Skeletal muscle cell (primary cell): ENCODE measurements at places on chromosomes 7 and 10.
A peak's percentile ranks its signal among the peaks of the same experiment; 100 is the strongest.

- no peak for DNase-seq
Measured at GRCh38 chr7:86790383-86790782, 146.7 kb downstream of the GRM3 start.

GRCh38 chr7:114242992-114243507 is 171.6 kb upstream of the FOXP2 start:
- peak; percentile 8 for DNase-seq

DNA sequence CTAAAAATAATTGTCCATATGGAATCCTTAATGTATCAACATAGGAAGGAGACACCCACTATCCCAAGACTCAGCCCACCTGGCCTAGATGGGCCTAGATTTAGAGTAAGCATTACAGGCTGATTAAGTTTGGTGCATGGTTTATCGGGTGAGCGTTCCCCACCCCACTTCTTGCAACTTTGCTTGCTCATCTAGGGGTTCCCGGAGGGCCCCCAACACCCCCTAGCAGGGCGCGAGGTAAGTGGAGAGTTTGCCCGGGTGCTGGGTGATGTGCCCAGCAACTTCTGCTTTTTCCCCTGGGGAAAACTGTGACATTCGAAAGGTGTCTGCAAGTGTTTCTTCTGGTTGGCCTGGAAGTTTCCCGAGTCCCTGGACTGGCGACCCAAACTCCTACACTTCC is 31.7 kb downstream of the SKIDA1 start:
- DNase-seq, result no peak

- no peak for DNase-seq
Measured at GRCh38 chr7:41501466-41501865, 201.4 kb downstream of the INHBA start.

GRCh38 chr7:132580717-132581285 is 4.5 kb upstream of the PLXNA4 start:
- peak; percentile 47 for DNase-seq

DNA sequence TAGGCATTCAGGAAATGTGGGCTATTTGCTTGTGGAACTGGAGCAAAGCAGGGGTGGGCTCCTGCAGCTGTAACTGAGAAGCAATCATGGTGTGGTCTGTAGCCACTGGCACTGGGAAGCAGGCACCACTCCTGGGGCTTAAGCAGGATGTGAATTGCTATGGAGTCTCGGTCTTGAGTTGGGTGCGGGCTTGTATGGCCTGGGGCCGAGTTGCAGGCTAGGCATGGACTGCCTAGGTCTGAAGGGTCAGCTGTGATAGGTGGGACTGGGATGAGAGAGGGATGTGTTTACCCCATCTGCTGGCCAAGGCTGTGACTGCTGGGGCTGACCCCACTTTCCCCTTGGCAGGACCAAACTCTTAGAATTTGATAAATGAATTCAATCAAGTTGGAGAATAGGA is 43.0 kb downstream of the ADCY1 start:
- no peak for DNase-seq

- DNase-seq, result no peak
Measured at GRCh38 chr7:83014546-83014945, 148.1 kb downstream of the PCLO start.

DNA sequence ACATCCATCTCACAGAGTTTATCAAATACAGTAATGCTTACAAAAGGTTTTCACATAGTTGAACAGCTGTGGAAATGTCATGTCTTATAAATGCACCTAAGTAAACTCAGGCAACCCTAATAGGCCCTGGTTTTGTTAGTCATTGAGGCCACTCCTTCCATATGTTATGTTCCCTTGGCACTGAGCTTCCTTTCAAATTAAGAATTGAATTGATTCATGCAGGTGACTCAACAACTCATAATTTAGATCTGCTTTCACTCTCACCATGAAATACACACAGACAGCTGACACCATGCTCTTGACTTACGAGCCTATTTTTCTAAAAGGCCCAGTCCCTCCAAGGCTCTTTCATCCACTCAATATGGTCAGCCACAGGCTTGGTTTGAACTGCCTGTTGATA is 476.9 kb downstream of the KCNMA1 start:
- DNase-seq, result peak; percentile 84

GRCh38 chr7:120077777-120078176 is 195.2 kb upstream of the KCND2 start:
- DNase-seq, result no peak

- DNase-seq, result no peak
Measured at GRCh38 chr10:12255048-12255447, 59.1 kb downstream of the CDC123 start.
